ENCODE measurements at places on chromosomes 2 and 18.

DNA sequence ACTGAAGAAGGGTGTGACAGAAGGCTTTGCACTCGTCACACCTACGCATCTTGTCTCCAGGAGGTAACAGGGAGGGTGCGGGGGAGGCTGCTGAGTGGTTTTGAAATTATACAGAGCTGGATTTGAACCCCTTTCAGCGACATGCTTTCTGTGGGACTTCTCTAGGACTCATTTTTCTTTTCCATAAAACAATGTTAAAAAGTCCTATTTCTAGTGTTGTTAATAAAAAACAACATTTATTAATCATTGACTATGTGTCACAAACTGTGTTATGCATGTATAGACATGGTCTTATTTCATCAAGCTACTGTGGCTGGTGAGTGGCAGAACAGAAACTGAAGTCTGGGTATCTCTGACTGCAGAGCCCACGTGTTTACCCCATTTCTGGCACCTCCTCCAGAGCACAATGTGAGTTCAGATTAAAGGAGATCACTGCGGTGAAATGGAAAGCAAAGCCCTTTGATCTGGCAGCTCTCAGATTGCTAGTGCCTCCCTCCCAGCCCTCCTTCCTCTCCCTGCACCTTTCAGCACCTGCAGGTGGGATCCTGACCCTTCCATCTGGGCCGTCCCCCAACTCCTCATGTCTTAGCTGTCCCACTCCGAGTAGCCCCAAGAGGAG, 315.5 kb upstream of the MYT1L start:
- DNase-seq = no peak

- DNase-seq = no peak
Observed at GRCh38 chr2:16140771-16141640, 200.7 kb downstream of the MYCN start.

DNA sequence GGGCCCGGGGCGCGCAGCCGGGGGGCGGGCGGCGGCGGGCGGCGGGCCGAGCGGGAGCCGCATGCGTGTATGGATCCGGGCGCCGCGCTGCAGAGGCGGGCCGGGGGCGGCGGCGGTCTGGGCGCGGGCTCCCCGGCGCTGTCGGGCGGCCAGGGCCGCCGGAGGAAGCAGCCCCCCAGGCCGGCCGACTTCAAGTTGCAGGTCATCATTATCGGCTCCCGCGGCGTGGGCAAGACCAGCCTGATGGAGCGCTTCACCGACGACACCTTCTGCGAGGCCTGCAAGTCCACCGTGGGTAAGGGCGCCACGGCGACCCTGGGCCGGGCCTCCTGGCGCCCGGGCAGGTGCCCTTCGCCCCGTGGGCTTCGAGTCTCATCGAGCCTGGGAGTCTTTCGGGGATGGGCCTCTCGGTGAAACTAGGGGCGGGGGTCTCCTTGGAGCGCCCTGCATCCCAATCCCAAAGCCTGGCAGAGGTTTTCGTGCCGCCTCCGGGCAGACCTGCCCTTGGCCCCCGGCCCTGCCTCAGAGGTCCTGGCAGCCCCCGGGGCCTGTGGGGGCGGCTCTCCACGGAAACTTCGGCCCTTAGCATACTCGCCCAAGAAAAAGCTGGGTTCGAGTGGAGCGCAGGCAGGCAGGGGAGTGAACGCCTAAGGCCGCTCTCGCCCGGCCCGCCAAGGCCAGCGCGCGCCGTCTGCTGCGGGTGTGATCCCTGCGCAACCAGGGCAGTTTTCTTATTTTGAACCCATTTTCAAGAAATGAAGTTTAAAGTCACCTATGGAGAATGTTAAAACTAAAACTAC, 622 bp downstream of the RAB12 start:
- no peak for DNase-seq

- no peak for DNase-seq
Observed at GRCh38 chr2:221602938-221603337, 30.8 kb upstream of the EPHA4 start.

GRCh38 chr2:54522624-54523281, 66.6 kb downstream of the SPTBN1 start:
- DNase-seq = no peak

GRCh38 chr2:239283288-239283945, 117.4 kb downstream of the HDAC4 start:
- no peak for DNase-seq

- DNase-seq = no peak
Observed at GRCh38 chr2:174172802-174173355, 75.5 kb downstream of the OLA1 start.

- DNase-seq = no peak
Observed at GRCh38 chr2:234673501-234673900, 176.6 kb upstream of the ARL4C start.

DNA sequence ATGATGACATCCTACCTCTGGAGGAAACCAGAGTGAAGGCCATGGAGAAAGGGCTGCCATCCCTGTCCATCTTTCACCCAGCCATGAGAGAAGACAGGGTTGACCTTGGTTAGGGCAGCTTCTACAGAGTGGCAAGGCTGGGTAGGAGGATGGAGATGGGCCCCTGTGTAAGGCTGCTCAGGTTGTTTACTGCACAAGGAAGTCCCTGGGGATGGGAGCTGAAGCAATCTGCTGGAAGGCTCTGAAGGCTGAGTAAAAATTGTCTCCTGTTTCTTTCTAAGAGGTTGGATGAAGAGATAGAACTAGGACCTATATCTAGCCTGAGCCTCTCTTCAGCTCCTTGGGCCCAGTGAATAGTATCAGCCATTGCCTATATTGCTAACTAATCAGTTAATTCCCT, 14.4 kb downstream of the ELMOD3 start:
- no peak for DNase-seq

GRCh38 chr2:175161-175786, 88.6 kb downstream of the SH3YL1 start:
- no peak for DNase-seq

Data from H54 (cell line).